NCI-H1436 treated with DMSO at 0.1 percent for 48 hours (cell line): ENCODE measurements at places on chromosomes 13 and 19.

GRCh38 chr13:26531742-26532141 lies 25.7 kb upstream of the WASF3 start:
- DNase-seq = no peak

- no peak for DNase-seq
Measured at GRCh38 chr13:71394176-71394575, 472.8 kb downstream of the DACH1 start.

DNA sequence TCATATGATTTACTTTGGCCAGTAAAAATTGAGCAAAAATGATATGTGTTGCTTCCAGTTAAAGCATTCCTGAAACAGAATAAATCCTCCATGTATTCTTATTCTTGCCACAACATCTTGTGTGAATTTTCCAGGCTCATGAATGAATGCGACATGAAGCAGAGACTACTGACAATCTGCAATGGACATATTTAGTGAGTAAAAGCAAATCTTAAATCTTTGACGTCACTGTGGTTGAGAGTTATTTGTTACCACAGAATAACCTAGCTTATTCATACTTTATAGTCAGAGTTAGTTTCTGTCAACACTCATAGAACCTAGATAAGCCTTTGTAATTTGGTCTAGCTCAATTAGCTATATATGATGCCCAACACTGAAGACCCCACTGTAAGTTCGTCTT lies 1443.1 kb downstream of the PCDH9 start:
- no peak for DNase-seq

DNA sequence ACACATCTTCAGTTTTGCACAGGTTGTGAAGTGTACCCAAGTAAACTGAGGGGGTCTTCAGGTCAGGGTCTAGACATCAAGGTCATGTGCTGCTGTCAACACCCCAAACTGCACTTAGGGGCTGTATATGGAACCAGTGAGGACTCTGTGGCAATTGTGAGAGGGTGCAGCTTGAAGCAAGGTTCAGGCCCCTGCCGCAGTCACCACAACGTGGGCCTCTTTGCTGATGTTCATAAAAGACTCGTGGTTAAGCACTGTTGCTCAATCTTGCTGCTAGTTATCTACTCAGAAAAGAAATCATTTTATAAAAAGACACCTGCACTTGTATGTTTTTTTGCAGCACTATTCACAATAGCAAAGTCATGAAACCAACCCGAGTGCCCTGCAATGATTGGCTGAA lies 907.4 kb downstream of the UQCRFS1 start:
- DNase-seq = no peak

DNA sequence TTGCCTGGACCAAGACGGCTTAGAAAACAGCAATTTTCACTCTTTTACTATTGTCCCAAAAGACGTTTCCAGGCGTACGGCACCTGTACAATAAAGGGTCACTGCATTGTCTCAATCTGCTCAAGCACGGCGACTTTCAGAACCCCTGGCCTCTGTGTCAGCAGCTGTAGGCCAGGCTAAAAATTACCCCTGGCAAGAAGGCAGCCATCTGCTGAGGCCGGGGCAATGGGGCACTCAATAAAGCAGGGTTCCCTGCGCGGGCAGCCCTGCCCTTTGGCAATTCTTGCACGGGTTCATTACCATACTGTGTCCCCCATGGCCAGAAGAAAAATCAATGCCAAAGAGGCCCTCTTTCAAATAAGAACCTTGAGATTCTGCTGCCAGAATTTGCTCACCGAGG lies 52.1 kb downstream of the STK24 start:
- no peak for DNase-seq

- no peak for DNase-seq
Measured at GRCh38 chr13:64471916-64472315, 2758.2 kb downstream of the PCDH9 start.

DNA sequence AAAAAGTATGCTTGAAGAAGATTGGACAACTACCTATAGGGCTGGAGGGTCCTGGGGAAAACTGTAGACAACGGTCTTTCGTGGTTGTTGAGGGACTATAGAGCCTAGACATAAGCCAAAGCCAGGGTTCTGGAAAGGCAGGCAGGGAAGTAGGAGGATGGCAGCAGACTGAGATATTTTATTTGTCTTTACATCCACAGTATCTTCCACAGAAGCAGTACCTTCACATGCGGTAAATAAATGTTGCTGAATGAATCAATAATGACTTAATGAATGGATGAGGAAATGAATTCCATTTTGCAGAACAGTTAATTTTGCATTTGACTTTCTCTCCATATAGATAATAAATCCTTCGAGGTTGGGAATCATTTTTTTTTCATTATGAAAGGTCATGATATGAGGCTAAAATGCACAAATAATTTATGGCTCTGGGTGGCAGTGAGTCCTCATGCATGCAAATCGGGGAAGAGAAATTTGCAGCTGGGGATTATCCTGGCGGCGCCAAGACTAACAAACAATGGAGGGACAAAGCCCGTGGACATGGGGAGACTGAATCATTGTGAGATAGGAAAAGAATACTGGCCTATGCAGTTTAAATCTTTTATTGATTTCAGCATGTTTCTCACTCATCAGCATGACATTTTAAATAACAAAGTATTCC lies 102.0 kb downstream of the ERCC5 start:
- DNase-seq = no peak

DNA sequence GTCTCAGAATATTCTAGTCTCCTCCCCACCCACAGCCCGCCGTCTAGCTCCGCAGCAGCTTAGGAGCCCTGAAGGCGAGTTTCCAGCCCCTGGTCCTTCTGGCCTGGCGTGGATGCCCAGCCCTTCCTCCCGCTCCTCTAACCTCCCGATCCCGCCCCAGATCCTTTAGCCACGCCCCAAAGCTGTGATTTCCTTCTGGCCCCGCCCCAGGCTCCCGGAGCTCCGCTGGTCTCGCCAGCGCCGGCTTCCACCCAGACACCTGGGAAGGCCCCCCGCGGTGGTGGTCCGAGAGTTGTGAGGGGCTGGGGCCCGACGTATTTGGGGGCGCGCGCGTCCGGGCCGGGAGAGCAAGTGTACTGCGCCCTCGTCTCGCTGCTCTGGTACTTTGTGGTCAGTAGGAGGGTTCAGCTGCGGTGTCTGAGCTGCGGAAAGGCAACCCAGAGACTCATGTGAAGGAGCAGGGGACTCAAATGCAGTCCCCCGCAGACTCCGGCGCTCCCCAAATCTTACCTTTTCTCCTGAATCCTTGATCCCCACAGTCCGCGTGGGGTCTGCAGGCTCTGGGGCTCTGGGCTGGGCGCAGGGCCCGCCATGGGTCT lies at the start of gene CGB7:
CGB7 (minus strand) TSS at position 114 of the 599 bp plus-strand sequence. CDS start 2,374 bp downstream, outside the sequence.
- DNase-seq = no peak

- no peak for DNase-seq
Measured at GRCh38 chr13:69856331-69856730, 251.3 kb upstream of the ATXN8OS start.
